Activated gamma-delta T cell treated with Interleukin-2 at 50 U/mL for 16 hours (primary cell): ENCODE measurements at places on chromosomes 1 and 21.

DNA sequence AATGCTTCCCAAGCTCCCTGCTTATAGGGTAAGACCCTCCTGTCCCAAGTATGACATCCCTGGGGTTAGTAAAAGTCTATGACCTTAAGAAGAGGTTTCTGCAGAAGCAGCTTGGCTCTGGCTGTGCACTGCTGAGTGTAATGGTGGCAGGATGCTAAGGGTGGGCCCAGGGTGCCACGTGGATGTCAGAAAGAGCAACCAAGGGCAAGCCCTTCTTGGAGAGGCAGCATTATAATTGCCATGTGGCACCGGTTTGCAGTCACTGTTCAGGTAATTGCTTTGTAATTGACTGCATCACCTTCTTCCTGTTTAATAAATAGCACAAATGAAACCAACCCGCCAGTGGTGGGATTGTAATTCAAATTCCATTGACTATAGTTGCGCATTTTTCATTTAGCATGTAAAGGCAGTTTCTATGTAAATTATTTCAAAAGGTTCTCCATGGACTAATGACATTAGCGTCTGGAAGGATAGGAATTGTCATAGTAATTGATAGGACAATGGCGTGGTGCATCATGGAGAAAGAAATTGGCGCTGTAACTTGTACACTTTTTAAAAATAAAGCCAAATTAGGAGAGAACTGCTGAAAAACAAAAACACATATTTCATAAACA lies 490.6 kb upstream of the VAMP3 start:
- DNase-seq = no peak

- no peak for DNase-seq
These were observed 12.3 kb downstream of the ATG4C start for GRCh38 chr1:62796221-62796620.

DNA sequence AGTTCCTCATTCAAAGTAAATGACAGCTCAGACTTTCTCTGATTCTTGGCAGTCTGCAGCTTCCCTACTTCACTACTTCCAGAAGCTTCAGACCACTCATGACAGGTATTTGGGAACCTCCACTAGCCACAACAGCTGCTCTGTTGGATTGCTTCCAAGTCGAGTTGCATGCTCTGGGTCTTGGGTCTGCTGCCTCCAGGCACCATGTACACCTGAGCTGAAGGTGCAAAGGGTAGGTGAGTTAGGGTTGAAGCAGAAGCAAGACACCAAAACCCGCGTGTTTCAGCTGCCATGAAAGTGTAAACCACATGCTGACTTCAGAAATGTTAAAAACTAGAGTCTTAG lies 62.7 kb downstream of the ZNF684 start:
- DNase-seq = no peak

DNA sequence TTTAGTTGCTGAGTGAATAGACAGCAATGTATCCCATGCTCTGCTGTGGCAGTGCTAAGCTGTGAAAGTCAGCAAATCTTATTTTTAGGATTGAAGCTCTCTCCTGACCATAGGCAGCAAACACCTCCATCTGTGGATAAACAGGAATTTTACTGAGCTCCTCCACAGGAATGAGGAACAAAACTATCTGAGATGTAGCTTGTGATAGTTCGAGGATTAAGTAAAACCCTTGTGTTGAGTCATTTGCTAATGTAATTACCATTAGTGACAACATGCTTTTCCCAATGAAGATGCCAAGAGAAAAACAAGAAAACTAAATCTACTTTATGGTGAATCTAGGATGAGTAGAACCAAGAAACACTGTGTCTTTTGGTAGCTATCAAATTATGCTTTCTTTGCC lies 122.7 kb downstream of the CLEC20A start:
- no peak for DNase-seq

GRCh38 chr21:38351176-38351959 lies 94.6 kb downstream of the KCNJ15 start:
- no peak for DNase-seq

GRCh38 chr1:98048244-98048643 lies 127.4 kb upstream of the DPYD start:
- DNase-seq = peak; percentile 60

- no peak for DNase-seq
These were observed 1.2 kb downstream of the SZRD1 start for GRCh38 chr1:16367968-16368890.

- no peak for DNase-seq
These were observed 25.5 kb downstream of the RCC2 start for GRCh38 chr1:17414022-17414421.

DNA sequence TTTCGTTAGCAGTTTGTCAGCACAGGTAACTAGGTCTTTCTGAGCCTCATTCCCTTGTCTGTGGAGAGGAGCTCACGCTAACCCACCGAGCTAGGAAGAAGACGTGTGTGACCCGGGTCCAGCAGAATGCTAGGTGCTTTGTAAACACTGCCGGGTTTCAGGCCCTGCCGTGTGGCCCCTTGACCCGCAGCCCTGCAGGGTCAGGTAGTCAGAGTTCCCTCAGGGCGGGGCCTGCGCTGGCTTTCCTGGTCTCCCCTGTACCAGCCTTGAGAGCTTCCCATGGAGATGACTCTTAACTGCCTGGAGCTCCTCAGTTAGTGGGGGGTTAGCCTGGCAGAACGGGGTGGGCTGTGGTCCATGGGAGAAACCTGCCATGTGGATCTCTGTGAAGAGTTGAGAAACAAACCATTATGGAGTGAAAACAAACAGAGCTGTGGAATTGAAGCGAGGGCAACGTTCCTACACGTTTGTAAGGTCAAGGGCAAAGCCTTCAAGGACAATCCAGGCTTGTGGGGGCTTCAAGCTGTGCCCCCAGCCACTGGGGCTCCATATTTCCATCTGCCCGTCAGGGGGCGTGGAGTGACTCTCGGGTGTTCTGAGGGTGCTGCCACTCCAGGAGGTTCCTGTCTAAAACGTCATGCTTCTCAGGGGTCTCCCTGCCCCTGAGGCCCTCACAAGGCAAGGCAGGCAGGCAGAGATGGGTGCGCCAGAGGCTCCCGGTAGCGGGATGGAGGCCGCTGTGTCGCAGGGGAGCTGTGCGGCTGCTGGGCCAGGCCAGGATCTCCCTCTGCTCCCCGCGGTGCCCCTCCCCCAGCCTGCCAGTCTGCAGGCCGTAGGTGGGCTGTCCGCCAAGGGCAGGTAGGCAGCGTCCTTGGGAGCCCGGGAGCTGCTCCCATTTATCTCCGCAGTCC lies 23.8 kb downstream of the LHX4 start:
- DNase-seq = no peak

DNA sequence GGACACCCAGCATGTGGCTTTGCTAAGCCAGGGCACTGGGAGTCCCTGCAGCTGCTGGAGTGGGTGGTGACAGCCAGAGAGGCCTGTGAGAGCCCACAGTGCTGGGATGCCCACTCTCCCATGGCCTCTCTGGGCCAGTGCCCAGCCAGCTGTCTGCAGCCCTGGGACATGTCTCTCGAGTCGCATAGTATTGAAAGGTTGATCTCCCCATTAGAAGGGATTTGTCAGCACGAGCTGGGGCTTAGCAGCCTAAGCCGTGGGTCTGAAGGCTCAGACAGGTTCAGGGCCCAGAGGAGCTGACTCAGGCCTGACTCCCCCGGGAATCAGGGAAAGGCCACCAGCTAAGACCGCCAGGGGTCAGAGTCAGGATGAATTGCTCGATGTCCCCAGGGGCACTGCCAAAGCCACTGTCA lies 53.5 kb downstream of the FOXD2 start:
- DNase-seq = no peak

GRCh38 chr21:36706482-36706852 lies 7.6 kb downstream of the SIM2 start:
- no peak for DNase-seq
